ENCODE measurements at places on chromosomes 1 and 21. TPM values are rescaled to one million over a fixed set of nuclear protein-coding genes. Genes with fewer than 3 reads are reported as not detected.

DNA sequence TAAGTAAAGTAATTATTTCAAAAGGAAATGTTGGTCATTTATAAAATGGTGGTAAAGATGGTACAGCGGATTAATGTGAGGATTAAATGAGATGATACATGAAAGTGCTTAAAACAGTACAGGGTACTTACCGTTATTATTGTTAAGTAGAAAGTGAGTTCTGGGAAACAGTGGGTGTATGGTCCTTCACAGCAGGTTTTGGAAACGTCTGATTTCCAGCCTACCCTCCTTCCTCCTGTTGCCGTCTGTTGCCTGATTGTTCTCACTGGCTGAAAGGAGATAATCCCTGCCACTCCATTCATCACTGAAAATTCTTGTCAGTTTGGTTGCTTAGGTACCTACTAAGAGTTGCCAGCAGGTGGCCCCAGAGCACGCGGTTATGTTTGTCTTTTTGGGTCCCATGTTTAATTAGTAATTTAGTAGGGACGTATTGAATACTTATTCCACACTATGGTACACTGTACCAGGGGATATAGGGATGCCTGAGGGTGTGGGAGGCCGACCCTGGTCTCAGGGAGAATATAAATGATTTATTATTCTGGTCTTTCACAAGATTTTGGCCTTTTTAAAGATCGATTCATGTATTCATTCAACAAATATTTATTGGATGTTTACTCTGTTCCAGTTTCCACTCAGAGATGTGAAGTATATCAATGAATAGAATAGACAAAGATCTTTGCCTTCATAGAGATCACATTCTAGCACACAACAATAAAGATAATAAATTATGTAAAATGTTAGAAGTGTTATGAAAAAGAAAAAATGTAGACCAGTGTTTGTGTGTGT, 30.8 kb upstream of the RPTN start:
- H3K4me3 ChIP-seq: peak overlapping the region; percentile 50
- no peaks in the 10 kb centered on the region for H3K27me3 ChIP-seq
- DNase-seq: peak; percentile 37
- no peaks in the 10 kb centered on the region for H3K36me3 ChIP-seq

The CACNA1E gene
- total RNA-seq: not detected

DNA sequence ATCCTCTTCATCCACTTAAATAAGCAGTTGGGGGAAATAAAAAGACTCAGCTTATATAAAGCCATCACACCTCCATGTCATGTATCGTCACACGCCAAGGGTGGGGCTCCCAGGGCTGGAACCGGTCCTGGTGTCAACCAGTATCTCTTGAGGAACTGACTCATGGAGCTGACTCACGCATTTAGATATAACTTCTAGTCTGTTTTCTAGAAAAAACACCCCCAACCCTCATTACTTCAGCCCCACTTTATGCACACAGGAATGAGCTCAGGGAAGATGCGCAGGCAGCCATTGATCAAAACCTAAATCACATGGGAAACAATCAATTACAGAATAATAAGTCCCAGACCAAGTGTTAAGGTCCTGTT, 6.9 kb upstream of the IL22RA1 start:
- no peaks in the 10 kb centered on the region for H3K4me1 ChIP-seq
- DNase-seq: no peak
- H3K27ac ChIP-seq: no peak overlapping the region
- peak overlapping the region; percentile 34 for H3K4me3 ChIP-seq
- no peaks in the 10 kb centered on the region for H3K27me3 ChIP-seq

- H3K36me3 ChIP-seq: no peaks in the 10 kb centered on the region
- H3K27me3 ChIP-seq: no peaks in the 10 kb centered on the region
- no peaks in the 10 kb centered on the region for H3K4me1 ChIP-seq
- DNase-seq: no peak
- no peak overlapping the region for H3K4me3 ChIP-seq
Observed at GRCh38 chr21:41663805-41664788, 102.8 kb downstream of the RIPK4 start.

The DNTTIP2 gene
- total RNA-seq: 38.3 TPM

DNA sequence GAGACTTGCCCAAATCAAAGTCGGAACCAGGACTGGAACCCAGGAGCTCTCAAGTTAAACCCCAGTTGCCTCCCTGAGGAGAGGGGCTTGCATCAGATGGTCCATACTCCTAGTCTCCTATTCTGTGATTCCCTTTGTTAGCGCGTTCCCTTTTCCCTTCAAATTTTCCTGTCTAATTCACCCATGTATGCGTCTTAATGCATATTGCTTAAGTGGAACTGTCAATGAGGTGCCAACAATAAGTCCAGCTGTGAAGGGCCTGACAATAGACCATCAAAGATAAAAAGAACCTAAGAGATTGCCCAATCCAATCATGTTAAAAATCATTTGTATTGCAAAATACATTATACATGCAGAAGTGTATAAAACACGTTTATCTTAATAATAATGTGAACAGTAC, 634 bp upstream of the SPATA6 start:
- H3K4me3 ChIP-seq: peak overlapping the region; percentile 87
- H3K36me3 ChIP-seq: no peaks in the 10 kb centered on the region
- peak overlapping the region; percentile 97 for H3K27ac ChIP-seq
- H3K4me1 ChIP-seq: no peaks in the 10 kb centered on the region

The UBE2U gene
- not detected for total RNA-seq

GRCh38 chr1:113012149-113012548, 56.2 kb upstream of the SLC16A1 start:
- H3K27me3 ChIP-seq: no peaks in the 10 kb centered on the region
- H3K36me3 ChIP-seq: no peaks in the 10 kb centered on the region
- H3K4me1 ChIP-seq: no peaks in the 10 kb centered on the region
- no peak for DNase-seq

DNA sequence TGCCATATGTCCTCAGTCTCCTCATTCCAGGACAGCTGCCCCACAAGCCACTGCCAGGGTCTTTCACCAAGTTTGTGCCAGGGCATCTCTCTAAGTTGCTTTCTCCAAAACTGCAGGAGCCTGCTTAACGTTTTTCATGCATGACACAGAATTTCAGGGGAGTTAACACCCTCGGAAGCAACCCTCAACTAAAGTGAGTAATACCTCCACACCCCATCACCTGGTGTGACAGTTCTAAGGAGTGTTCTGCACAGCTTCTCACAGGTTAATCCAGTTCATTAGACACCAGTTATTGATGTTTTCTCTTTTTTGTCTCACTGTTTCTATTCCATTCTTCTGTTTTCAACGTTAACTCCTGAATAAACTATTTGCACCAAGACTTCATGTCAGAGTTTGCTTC, 115.0 kb downstream of the BACH1 start:
- H3K27ac ChIP-seq: no peak overlapping the region
- no peak for DNase-seq
- no peaks in the 10 kb centered on the region for H3K4me1 ChIP-seq
- H3K4me3 ChIP-seq: no peak overlapping the region
- no peaks in the 10 kb centered on the region for H3K27me3 ChIP-seq

The C1orf116 gene
- total RNA-seq: under 0.01 TPM

DNA sequence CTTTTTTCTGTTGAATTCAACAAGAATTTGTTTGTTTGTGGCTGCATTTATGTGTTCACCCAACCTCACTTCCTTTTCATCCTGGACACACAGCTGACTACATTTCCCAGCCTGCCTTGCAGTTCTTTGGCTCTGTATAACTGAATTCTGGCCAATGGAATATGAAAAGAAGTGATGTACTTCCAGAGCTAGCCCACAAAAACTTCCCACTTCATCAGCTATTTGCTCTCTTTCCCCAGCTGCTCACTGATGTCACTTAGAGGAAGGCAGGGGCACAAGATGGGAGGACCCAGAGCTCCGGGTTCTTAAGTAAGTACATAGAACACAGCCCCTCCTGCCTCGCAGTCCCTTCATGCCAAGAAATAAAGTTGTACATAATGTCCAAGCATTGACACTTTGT, 235.0 kb upstream of the FGGY start:
- H3K36me3 ChIP-seq: no peaks in the 10 kb centered on the region
- no peak for DNase-seq
- H3K27me3 ChIP-seq: no peaks in the 10 kb centered on the region
- H3K27ac ChIP-seq: peak overlapping the region; percentile 67

- H3K4me3 ChIP-seq: no peak overlapping the region
- no peak for DNase-seq
- no peaks in the 10 kb centered on the region for H3K4me1 ChIP-seq
Observed at GRCh38 chr1:159835862-159836525, 9.3 kb downstream of the SLAMF8 start.

The RGS8 gene
- total RNA-seq: not detected

The SLAMF6 gene
- total RNA-seq: 2.6 TPM

GRCh38 chr1:18996548-18997177, 40.2 kb upstream of the IFFO2 start:
- peaks cover 10% of the 10 kb centered on the region for H3K4me1 ChIP-seq
- peak; percentile 13 for DNase-seq
- H3K27me3 ChIP-seq: no peaks in the 10 kb centered on the region
- H3K36me3 ChIP-seq: no peaks in the 10 kb centered on the region

- H3K4me3 ChIP-seq: no peak overlapping the region
- H3K27me3 ChIP-seq: no peaks in the 10 kb centered on the region
- H3K27ac ChIP-seq: no peak overlapping the region
Observed at GRCh38 chr1:210400043-210400840, 71.5 kb downstream of the HHAT start.

The NBPF20 gene
- 4.3 TPM for total RNA-seq

The TESK2 gene
- 11.1 TPM for total RNA-seq

GRCh38 chr1:194045416-194045815, 859.0 kb upstream of the B3GALT2 start:
- H3K27me3 ChIP-seq: no peaks in the 10 kb centered on the region
- no peaks in the 10 kb centered on the region for H3K4me1 ChIP-seq
- DNase-seq: no peak

The PCSK9 gene
- not detected for total RNA-seq

The PPM1J gene
- total RNA-seq: 0.32 TPM

DNA sequence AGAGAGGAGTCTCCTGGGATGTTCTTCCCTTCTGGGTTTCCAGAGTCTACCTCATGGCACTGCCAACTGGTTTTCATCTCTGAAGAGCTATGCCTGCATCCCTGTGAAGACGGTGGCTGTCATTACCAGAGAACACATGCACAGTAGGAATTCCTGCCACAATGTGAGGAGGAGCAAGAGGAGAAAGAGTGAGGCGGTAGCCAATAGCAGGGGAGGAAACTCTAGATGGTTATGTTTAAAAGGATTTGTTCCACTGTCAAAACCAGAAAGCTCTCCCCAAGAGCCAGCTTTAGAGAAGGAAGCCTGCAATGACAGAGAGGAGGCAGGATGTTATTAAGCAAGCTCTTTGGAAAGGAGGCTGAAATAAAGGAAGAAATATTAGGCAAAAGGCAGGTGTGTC, 12.3 kb downstream of the LMX1A start:
- no peak overlapping the region for H3K4me3 ChIP-seq
- DNase-seq: no peak
- H3K27me3 ChIP-seq: no peaks in the 10 kb centered on the region
- no peak overlapping the region for H3K27ac ChIP-seq
- no peaks in the 10 kb centered on the region for H3K36me3 ChIP-seq
- no peaks in the 10 kb centered on the region for H3K4me1 ChIP-seq

DNA sequence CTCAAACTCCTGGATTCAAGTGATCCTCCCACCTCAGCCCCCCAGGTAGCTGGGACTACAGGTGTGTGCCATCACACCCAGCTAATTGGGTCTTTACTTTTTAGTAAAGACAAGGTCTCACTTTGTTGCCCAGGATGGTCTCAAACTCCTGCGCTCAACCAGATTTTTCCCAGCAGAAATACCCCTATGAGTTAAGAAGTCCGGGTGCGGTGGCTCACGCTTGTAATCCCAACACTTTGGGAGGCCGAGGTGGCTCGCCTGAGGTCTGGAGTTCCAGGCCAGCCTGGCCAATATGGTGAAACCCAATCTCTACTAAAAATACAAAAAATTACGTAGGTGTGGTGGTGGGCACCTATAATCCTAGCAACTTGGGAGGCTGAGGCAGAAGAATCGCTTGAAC, 6.5 kb upstream of the L1TD1 start:
- no peak overlapping the region for H3K27ac ChIP-seq
- no peak overlapping the region for H3K4me3 ChIP-seq
- H3K27me3 ChIP-seq: no peaks in the 10 kb centered on the region
- H3K36me3 ChIP-seq: no peaks in the 10 kb centered on the region

- DNase-seq: peak; percentile 51
- H3K27ac ChIP-seq: no peak overlapping the region
- H3K4me1 ChIP-seq: no peaks in the 10 kb centered on the region
- H3K27me3 ChIP-seq: no peaks in the 10 kb centered on the region
- H3K36me3 ChIP-seq: no peaks in the 10 kb centered on the region
Observed at GRCh38 chr1:166165661-166166328, 1.0 kb downstream of the FAM78B start.

GRCh38 chr1:80633947-80634706, 1166.6 kb upstream of the ADGRL2 start:
- H3K27me3 ChIP-seq: no peaks in the 10 kb centered on the region
- H3K4me3 ChIP-seq: no peak overlapping the region
- no peak overlapping the region for H3K27ac ChIP-seq
- H3K36me3 ChIP-seq: no peaks in the 10 kb centered on the region

DNA sequence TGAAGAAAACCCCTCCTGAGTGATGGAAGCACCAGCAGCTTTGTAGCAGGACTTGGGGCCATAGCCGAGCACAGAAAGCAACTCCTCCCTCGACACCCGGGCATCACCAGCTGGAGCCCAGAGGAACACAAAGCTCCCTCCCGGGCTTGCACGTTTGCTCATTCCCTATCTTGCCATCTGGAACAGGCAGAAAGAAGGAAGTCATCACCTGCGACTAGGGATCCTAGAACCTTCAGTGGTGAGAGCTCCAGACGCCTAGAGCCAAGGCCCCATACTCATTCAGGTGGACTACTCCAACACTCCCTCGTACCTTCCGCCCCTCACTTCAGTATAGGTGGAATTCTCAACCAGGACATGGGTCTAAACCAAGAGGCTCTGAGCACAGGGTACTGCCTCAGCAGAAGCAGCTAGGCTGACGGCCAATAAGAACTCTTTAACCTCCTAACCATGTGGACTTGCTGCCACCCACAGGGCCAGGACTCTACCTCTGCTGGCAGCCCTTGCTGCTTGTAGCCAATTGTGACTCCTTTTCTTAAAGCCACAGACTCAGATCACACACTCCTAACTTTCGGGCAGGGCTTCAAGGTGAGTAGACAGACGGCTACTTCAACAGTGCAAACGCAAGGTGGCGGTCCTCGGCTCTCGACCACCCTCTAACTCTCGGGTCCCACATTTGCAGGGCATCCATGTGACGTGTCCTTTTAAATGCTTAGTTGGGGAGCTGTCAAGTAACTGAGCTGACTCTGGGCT, 65.4 kb downstream of the NPHP4 start:
- H3K4me3 ChIP-seq: no peak overlapping the region
- peak; percentile 14 for DNase-seq
- H3K27ac ChIP-seq: no peak overlapping the region
- no peaks in the 10 kb centered on the region for H3K27me3 ChIP-seq
- H3K36me3 ChIP-seq: no peaks in the 10 kb centered on the region
- no peaks in the 10 kb centered on the region for H3K4me1 ChIP-seq

The ZBED6 gene
- 37.8 TPM for total RNA-seq
